Caudate nucleus (tissue), 63 donors: ENCODE measurements at places on chromosomes 11 and 22.

DNA sequence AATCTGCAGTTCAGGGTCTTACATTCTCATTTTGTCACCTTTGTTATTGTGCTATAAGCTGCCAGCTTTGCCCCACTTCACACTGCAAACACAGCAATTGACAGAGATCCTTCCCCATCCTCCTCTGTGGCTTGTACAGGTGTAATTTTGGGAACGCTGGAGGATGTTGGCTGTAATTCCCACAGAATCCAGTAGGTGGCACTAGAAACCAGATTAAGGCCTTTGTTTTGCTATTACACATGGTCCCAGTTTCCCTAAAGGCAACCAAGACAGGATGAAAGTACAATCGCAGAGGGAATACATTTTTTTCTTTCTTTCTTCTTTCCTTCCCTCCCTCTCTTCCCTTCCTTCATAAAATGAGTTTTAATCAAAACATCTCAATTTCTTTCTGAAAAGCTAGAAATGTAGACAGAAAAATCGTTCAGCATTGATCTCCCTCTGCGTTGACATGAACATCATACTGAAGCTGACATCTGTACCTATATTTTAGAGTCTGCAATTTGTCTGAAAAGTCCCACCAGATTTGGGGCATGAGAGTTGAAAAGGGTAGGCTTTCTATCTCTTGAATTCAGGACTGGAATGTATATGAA lies 21.3 kb upstream of the NELL1 start:
- peak; percentile 30 for DNase-seq

DNA sequence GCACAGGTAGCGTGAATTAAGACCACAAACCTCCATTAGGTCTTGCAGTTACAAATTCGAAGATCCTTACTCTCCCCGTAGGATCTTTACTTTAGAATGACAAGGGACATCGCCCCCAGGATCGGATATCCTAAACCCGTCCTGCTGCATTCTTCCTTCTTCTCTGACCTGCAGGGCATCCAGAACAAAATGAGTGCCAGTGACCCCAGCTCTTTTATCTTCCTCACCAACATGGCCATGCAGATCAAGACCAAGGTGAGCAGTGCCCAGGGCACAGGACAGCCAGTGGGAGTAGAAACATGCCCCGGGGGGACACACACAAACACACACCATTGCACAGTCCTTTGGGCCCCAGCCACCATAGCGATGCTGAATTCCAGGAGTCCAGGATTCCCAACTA lies 42.6 kb upstream of the MPEG1 start:
- DNase-seq: no peak

- no peak for DNase-seq
Measured at GRCh38 chr11:46359953-46360352, 12.7 kb downstream of the DGKZ start.

GRCh38 chr11:10683429-10683828 lies 10.1 kb downstream of the IRAG1 start:
- no peak for DNase-seq

DNA sequence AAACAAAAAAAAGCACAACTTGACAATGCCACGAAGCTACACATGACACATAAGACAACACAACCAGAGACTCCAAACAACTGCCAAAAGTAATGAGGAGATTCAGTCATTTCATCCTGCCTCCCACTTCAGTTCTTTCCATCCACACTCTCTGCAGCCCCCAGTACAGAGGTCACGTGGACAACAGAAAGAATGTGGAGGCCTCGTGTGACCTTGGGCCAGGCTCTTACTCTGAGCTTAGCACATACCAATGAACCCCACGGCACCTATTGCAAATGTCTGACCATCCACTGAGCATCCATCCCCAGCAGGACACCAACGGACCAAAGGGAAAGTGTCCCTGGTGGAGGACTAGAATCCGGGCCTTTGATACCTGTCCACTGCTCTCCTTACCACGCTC lies 12.5 kb downstream of the CBX7 start:
- DNase-seq: no peak

DNA sequence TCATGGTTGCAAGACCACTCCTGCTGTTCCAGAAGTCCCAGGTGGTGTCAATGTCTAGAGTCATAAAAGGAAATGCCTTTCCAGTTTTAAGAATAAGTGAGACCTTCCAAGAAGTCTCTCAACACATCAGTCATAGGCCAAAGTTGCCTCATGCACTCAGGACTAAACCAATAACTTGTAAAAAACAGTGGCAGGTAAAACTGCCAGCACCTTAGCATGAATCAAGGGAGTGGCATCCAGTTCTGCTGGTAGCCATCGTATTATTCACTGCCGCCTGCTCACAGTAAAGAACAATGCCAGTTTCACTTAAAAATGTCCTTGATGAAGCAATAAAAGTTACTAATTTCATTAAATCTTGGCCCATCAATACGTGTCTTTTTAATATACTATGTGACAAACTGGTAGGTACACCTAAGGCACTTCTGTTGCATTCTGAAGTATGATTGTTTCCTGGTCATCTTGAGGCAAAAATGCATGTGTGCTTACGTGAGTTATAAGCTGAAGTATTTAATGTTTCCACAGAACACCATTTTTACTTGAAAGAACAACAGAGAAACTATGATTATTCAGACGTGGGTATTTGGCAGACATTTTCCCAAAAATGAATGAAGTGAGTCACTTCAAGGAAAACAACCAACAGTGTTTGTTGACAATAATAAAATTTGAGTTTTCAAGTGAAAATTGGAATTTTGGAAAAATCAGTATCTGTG lies 125.2 kb upstream of the SNX19 start:
- DNase-seq: no peak

DNA sequence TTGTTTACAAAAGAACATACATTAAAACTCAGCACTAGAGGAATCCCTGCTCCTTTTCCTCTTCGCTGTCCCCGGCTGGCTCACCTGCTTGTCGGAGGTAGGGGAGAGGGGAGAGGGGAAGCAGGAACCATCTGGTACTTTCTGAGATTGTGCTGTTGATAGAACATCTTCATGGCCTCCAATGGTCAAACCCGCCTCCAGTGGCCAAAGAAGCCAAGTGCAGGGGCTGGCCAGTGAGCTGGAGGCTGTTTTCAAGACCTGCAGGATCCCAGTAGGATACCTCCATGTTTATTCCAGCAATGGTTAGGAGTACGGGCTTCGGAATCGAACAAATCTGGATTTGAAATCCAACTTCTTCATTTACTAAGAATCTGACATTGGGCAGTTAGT lies 92.6 kb downstream of the PKNOX2 start:
- DNase-seq: no peak

DNA sequence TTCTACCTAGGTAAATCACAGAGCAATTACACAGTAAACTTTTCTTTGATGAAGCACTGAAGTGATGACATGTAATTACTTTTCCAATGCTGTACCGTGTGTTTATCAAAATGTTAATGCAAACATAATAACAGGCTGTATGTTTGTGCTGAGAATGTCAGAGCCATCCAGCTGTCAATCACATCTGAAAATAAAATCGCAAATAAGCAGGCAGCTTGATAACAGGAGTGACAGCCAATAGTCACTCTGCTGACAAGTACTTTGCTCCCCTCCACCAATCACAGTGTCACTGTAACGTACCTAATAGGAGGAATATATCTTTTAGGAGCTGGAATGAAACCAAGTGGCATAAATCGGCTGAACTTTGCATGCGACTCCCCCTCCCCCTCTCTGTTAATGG lies 119.7 kb downstream of the KIRREL3 start:
- no peak for DNase-seq

GRCh38 chr22:43312608-43313007 lies 30.6 kb downstream of the SCUBE1 start:
- no peak for DNase-seq

- DNase-seq: no peak
Measured at GRCh38 chr11:63448646-63449045, 42.3 kb downstream of the PLAAT5 start.

DNA sequence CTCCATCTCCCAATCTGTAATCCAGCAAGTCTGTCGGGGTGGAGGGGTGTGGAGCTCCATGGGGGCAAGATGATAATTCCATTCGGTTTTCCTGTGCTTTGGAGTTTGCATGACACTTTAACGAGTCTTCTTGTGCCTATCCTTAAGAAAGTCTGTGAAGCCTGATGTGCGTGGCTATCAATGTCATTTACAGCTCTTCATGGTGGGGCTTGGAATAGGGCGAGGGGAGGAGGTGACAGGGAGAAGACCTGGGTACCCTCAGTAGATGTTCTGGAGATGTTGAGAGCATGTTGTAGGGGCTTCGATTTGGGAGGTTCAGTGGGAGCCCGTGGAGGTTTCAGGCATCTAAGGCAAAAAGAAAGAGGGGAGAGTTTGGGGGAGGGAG lies 579 bp upstream of the PHLDB1 start:
- DNase-seq: no peak

DNA sequence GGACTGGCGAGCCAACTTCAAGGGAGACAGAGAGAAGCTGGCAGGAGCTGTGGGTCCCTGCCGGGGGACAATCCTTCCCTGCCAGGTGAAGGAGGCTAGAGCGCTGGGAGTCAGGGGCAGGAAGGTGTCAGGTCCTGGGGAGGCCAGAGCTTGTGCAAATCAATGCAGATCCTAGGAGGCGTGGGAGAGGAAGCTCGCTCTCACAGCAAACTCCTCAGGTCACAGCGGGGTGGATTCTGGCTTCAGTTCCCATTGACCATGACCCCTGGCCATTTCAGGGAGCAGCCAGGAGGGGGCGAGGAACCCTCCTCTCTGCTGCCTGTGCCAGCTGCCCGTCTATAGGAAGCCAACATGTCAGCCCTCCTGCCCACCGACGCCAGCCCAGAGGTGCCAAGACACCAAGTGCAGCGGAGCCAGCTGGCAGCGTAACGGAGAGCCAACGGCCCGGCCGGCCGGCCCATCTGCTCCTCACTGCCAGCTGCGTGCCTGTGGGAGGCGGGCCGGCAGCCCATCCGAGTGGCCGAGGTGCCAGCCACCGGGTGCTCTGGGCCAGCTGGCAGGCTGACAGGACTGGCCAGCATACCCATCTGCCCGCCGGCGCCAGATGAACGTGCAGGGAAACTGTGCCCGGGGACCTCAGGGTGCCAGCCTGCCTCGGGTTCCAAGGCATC lies 374.8 kb downstream of the MIAT start:
- DNase-seq: peak; percentile 54

GRCh38 chr11:114346709-114347141 lies 50.5 kb downstream of the NNMT start:
- no peak for DNase-seq

- no peak for DNase-seq
Measured at GRCh38 chr11:10310301-10310841, 5.5 kb downstream of the ADM start.

DNA sequence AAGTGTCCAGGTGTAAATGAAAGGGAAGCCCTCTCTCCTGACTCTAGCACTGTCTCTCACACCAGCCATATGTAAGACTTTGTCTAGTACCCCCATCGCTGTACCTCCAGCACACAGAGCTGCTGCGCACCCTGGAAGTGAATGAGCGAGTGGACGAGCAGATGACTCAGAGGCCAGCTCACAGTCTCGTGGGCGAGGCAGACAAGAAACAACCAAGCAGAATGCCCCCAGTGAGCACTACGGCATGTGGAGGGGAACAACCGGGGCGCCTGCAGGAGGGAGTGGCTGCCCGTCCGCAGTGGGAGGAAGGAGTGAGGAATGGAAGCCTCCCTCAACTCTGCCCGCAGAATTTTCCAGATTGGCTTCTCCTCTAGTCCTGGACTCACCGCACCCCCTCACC lies 46.4 kb downstream of the MCM5 start:
- no peak for DNase-seq

DNA sequence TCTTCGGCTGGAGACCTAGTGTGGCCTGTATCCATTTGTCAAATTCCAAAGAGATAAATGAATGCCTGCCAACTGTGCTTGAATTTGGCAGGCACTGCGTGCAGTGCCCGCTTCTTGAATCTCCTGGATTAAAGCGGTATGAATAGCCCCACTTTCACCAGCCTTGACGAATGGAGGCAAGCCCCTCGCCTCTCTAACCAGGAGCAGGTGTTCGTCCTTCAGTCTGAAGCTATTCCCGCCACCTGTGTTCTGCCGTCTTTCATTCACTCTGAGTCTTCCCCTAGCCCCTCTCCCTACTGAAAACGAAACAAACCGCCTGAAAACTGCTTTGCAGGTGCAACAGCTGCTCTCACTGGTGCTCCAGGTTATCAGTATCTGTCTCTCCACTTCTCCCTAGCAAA lies 11.2 kb downstream of the NLRP14 start:
- no peak for DNase-seq

- no peak for DNase-seq
Measured at GRCh38 chr11:2881981-2882375, 3.6 kb downstream of the CDKN1C start.

DNA sequence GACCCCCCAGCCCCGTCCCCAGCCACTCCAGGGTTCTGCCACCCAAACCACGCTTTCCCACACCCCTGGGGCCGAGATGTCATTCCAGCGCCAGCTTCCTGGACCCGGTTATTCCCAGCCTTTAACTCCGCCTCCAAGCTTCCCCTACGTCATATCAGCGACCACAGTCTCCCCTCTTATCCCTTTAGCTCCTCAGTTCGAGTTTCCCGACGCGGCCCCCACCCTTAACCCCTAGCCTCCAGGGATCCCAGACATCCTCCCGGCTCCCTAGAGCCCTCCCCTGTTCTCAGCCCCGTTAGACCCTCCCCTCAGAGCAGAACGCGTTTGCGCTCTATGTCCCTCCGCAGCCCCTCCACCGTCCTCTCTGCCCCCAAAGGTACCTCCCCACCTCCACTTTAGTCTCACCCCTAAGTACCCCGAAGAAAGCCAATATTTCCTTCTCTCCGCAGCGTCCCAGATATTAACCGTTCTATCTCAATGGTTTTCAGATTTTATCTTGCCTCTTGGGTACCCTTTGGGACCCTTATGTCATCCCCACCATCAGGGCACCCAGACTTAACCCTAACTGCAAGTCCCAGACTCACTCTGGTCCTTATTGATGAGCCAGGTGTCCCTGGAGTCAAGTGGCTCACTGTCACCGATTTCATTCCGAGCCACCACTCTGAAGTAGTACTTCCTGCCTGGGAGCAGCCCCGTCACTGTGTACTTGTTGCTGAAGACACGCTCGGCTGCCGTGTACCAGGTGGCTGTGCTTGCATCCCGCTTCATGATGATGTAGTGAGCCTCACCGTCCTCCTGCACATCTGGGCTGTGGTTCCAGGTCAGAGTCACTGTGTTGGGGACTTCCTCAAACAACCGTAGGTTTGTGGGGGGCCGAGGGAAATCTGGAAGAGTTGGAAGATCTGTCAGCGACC lies 8.0 kb downstream of the TMEM86A start:
- no peak for DNase-seq

GRCh38 chr11:115745066-115745465 lies 240.9 kb upstream of the CADM1 start:
- no peak for DNase-seq

DNA sequence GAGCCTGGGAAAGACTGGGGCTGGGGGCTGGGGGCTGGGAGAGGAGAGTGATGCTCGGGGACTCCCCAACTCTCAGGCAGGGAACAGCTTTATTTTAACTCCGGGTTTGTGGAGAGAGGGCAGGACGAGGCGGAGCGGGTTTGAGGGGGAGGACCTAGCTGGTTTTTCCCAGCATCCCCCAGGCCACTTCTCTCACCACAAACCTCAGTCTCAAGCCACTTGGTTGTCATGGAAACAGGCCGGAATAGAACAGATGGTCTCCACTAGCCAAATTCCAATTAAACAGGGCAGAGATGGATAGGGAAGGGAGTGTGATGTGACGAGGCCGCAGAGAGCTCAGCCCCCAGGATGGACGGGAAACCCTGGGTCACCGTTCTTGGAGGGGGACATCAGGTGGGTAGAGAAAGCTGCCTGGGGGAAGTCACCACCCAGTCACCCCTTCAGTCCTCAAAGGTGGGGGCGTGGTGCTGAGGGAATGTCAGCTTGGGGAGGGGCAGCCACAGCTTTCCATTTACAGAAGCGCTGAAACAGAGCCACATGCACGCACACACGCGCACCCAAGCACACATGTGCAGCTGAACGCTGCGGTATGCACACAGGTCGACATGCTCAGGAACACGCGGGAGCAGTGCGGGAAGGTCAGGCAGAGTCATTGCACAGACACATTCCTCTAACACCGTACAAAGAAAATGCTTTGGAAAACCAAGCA lies 19.2 kb downstream of the NECTIN1 start:
- no peak for DNase-seq
